ENCODE measurements at places on chromosomes 11 and 22.
A peak's percentile ranks its signal among the peaks of the same experiment; 100 is the strongest.

DNA sequence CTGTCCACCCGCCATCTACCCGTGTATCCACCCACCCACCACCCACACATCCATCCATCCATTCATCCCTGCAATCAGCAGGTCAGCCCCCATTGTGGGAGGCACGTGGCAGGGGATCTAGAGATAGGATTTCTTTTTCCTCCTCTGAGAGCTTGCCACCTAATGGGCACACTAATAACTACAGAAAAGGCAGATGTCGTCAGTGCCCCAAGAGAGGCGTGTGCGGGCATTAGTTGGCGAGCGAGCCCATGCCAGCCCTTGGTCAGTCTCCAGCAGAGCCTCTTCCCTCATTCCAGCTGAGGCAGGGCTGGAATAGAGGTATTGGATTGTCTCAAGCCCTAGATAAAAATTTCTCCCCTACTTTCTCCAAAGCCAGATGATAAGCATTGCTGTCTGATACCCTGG lies 9.7 kb downstream of the USP2 start:
- DNase-seq, result no peak

- DNase-seq, result no peak
Observed at GRCh38 chr22:22164541-22165272, 79.9 kb upstream of the VPREB1 start.

DNA sequence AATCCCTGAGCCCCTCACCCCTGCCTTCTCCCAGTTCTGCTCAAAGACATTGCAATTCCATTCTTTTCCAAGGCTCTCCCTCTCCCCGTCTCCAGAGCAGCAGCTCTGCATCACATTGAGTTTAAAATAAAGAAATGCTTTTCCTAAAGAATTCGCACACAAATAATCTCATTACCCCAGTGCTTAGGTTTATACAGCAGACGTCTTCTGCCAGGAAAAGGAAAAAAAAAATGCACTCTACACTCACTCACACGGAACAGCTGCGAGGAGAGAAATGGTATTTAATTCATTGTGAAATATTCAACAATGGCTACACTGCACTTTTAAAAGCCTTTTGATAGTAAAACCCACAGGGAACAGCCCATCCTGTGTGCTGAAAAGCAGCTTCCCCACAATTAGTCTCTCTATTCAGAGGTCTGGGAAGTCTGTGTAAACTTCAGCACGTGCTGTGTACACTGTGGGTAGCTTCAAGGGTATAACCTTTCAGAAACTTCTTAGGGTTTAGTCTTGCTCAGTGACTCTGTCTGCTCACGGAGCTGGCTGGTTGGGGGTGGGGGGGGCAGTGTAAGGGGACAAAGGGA lies 42.8 kb downstream of the ETS1 start:
- peak; percentile 16 for DNase-seq

DNA sequence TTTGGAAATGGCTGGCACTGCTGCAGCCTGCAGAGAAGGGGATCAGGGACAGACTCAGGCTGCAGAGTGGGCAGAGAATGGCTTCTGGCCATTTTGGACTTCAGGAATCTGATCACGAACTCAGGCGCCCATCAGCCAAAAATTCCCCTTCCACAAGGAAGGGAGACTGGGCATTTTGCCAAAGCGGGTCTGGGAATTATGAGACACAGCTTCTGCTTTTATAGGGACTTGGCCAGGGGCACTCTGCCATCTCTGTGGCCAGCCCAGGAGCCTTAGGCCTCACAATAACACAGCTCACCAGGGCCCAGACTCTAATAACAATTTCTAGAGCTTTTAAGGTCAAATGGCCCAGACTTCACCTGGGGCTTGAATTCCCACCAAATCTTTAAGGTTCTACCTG lies 74.7 kb downstream of the CHST1 start:
- DNase-seq, result no peak

GRCh38 chr22:46079093-46079860 lies 71.0 kb upstream of the PPARA start:
- DNase-seq, result no peak

DNA sequence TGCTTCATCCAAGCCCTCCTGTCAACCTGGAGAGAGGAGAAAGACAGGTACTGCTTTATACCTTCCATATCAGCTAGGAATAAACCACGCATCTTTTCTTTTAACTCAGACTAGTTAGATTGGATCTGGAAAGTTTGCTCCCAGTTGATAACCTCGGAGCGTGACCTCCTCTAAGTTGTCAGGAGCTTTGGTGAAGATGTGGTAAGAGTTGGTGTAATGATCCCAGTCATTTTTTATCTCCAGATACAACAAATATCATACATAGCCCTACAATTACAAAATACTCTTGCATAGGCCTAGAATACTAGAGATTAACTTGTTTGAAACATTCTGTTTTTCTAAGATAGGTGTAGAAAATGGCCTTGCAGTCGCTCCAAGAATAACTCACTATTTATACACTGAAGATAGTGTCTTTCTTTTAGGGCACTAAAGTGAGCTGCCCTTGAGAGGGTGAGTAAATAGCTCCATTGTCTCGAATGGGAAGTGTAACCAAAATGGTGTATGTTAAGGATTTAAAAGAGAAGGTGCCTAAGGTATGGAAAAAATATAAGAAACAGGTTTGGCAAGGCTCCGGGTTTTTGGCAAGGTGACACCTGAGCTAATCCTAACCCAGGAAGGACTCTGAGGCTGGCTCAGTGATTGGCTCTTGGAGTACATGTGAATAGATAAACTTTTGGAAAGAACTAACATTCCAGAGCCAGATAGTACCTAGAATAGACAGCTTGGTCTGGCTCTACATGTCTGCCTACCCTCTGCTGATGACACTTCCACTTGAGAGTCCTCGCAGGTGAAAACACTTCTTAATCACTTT lies 59.4 kb downstream of the GLYATL1 start:
- DNase-seq, result no peak

- DNase-seq, result no peak
Observed at GRCh38 chr11:47438721-47439120, 10.2 kb downstream of the RAPSN start.
